NT2/D1 (cell line): ENCODE measurements at places on chromosomes 7 and 10.

GRCh38 chr7:1314021-1314907 lies 81.6 kb downstream of the UNCX start:
- no peak for DNase-seq

DNA sequence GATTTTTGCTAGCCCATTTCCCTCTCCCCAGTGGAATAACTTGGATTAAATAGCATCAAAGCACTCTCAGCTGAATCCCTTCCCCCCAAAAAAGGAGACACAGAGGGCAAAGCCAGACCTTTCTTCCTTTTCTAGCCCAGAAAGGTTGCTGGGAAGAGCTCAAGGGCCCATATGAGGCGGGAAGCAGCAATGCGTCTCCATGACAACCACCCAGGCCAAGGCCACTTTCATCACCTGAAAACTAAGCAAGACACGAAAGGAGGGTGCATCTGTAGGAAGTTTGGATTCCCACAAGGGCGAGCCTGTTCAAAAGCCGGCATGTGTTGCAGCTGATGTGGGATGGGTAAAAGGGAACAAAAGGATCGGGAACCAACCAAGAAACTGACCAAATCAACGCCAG lies 229.1 kb downstream of the PLXNA4 start:
- no peak for DNase-seq

- no peak for DNase-seq
These were observed 342.3 kb downstream of the SUGCT start for GRCh38 chr7:40477094-40477493.

GRCh38 chr7:104127204-104127603 lies 80.6 kb downstream of the ORC5 start:
- DNase-seq, result no peak

DNA sequence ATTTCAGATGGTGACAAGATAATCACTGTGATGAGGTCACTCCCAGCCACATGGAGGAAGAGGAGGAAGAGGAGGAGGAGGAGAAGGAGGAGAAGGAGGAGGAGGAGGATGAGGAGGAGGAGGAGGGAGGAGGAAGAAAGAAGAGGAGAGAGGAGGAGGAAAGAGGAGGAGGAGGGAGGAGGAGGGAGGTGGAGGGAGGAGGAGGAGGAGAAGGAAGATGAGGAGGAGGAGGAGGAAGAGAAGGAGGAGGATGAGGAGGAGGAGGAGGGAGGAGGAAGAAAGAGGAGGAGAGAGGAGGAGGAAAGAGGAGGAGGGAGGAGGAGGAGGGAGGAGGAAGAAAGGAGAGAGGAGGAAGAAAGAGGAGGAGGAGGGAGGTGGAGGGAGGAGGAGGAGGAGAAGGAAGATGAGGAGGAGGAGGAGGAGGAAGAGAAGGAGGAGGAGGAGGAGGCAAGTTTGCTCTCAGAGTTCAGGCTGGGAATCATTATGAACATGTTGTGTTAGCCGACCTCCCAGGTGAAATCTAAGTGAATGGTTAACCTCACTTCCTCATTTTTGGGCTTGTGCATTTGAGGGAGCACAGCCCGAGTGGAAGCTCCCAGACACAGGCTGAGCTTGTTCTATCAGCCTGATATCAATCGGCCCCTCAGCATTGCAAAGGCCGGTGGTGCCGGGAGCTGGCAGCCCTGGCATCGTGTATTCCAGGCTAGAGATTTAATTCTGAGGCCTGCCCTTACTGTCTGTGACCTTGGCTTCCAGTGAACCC lies 236.2 kb upstream of the PITRM1 start:
- no peak for DNase-seq

DNA sequence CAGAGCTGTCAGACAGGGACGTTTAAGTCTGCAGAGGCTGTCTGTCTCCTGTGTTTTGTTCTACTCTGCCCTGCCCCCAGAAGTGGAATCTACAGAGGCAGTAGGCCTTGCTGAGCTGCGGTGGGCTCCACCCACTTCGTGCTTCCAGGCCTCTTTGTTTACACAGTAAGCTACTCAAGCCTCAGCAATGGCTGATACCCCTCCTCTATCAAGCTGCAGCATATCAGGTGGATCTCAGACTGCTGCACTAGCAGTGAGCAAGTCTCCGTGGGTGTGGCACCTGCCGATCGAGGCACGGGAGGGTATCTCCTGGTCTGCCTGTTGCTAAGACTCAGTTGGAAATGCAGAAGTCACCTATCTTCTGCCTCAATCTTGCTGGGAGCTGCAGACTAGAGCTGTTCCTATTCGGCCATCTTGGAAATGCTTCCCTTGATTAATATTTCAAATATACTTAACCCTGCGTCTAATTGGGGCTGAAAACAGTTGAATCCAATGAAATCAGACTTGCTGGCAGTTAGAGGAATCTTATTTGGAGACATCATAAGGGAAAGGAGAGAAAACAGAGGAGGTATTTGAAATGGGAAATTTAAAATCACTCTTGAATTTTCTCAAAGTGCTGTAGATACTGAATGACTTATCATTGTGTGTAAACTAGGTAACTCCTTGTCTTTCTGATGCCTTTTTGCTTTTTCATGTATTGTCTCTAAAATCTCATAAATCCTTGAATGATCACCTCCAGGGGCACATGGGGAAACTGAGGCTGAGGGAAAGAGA lies 13.8 kb upstream of the CYP3A5 start:
- peak; percentile 75 for DNase-seq

GRCh38 chr10:76255241-76255640 lies 823.8 kb downstream of the LRMDA start:
- DNase-seq, result no peak

DNA sequence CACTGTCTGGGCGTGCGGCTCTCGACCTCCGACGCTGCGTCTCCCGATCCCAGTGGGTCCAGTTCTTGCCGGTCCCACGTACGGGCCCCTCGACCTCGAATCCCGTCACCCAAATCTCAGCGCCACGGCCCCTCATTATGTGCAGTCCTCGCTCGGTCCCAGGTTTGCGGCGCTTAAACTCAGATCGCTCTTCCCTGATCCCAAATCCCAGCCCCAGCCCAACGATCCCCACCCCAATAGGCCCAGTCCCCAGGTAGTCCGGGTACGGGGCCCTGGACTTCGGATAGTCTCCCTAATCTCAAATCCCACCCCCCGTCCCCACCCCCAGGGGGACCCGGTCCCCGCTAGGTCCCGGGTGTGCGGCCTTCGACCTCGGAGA lies 666 bp downstream of the HNRNPF start:
- DNase-seq, result no peak

DNA sequence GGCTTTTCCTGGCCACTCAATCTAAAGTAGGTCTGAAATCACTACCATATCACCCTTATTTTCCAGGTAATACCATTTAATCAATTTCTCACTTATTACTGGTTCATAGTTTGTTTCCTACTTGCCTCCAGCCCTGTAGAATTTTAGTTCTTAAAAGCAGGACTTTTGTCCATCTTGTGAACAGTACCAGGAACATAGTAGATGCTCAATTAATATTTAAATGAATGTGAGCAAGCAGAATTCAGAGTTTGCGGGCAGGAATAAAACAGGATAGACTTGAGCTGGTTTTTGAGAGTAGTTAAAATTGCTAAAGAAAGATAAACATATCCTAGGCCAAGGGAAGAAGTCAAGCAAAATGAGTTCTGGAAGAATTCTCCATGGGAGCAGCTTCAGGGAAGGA lies 77.9 kb downstream of the ANK3 start:
- no peak for DNase-seq
